Memory B cell (primary cell): ENCODE measurements at places on chromosomes 1 and 21.

DNA sequence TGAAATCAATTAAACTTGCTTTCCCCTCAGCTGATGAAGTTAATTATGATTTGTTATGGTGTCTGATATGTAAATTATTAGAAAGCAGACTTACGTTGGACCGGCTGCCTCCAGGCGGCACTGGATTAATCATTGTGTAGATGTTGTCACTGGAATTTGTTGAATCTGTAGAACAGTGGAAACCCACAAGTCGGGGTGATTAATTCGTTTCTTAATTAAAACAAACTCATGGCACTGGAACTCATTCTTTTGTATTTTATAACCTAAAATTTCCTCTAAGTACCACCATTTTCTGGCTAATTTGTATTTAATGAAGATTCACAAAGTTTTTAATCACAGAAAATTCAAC lies 39.0 kb downstream of the MRPL37 start:
- no peaks in the 10 kb centered on the region for H3K27me3 ChIP-seq
- H3K36me3 ChIP-seq = peaks cover 10% of the 10 kb centered on the region
- no peak overlapping the region for H3K27ac ChIP-seq

DNA sequence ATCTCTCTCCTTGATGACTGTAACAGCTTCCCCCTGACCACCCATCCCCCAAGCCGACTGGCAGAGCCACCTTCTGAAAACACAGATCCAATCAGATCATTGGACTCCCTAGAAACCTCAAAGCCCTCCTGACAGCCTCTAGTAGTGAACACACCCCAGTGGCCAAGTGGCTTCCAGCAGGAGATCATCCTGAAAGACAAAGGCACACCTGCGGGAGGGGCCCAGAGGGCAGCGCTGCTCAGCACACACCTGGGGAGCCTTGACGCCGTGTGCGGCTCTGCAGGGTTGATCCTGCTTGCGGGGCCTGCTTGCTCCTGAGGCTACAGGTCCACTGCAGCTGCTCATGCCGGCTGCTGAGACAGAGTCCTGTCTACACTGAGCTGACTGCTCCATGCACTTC lies 41.5 kb downstream of the SLC66A1 start:
- peaks cover 15% of the 10 kb centered on the region for H3K36me3 ChIP-seq
- no peak for DNase-seq
- H3K4me3 ChIP-seq = no peak overlapping the region
- H3K4me1 ChIP-seq = no peaks in the 10 kb centered on the region

DNA sequence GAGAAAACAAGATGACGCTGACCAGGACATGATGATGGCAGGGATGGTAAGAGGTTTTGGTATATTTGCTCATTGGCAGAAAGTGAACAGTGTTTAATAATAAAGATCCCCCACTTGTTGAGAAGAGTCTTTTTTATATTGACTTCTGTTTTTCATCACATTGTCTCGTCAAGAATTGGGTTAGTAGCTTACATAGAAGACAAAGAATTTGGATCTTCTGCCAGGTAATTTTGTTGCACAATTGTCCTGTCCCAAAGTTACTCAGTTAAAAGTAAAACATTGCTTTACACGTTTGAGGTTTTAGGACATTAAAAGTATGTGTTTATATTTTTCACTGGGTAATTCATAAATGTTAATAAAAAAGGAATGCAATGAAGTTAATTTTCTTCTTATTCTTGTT lies 48.3 kb upstream of the LAMC2 start:
- H3K36me3 ChIP-seq = peaks cover 14% of the 10 kb centered on the region
- no peaks in the 10 kb centered on the region for H3K27me3 ChIP-seq
- H3K4me3 ChIP-seq = no peak overlapping the region
- H3K27ac ChIP-seq = no peak overlapping the region
- no peaks in the 10 kb centered on the region for H3K4me1 ChIP-seq

GRCh38 chr1:55064071-55064581 lies 24.8 kb downstream of the PCSK9 start:
- H3K27ac ChIP-seq = no peak overlapping the region
- H3K4me1 ChIP-seq = peaks cover 4% of the 10 kb centered on the region
- DNase-seq = no peak
- no peak overlapping the region for H3K4me3 ChIP-seq

DNA sequence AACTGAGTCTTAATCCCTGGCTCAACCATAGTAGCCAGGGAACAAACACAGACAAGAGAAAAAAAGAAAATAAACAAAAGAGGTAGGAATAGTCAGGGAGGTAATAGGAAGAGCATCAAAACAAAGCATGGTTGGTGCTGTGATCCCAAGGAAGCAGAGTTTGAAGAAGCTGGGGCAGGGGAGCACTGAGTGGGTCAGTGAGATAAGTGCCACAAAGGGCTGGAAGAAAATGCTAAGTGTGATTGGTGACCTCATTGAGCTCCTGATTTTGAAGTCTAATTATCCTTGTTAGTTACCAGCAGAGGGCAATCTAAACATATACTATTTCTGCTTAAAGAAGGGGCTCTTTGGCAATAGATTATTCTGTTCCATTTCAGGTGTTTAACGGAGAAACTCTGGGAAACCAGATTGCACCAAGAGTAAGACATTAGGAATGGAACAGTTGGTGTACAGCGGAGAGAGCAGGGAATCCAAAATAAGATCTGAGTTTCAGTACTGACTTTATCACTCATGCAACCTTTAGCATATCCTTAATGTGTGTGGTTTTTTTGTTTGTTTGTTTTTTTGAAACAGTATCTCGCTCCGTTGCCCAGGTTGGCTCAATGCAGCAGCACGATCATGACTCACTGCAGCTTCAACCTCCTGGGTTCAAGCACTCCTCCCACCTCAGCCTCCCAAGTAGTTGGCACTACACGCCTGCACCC lies 30.7 kb upstream of the KIAA1614 start:
- no peaks in the 10 kb centered on the region for H3K4me1 ChIP-seq
- H3K27me3 ChIP-seq = no peaks in the 10 kb centered on the region
- no peak for DNase-seq

DNA sequence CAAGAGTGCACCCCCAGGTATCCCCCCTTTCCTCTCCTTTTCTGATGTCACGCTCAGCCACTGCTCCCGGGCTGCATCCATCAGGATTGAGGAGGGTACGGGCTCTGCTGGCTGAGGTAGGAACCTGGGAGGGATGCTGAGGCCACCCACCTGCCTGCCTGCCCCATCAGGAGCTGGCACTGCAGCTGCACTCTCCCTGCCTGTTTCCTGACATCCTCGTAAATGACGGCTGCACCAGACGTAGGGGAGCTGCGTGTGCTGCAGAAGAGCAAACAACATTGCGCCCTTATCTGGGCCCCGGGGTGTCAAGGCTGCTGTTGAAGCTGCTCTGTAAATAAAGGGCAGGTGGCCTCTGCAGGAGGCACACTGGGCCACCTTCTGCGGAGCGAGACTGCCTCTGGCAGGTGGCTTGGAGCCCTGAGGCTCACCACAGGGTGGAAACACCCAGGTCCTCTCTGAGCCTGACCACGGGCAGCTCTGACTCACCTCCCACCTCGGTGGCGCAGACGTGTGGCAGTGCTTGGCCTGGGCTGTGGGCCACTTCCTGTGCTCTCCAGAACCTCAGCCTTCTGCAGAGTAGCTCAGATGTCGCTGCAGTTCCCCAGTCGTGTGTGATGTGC lies 30.9 kb downstream of the SNAP47 start:
- H3K4me1 ChIP-seq = peaks cover 24% of the 10 kb centered on the region
- no peak overlapping the region for H3K4me3 ChIP-seq
- DNase-seq = no peak
- H3K27ac ChIP-seq = no peak overlapping the region
- no peaks in the 10 kb centered on the region for H3K27me3 ChIP-seq

DNA sequence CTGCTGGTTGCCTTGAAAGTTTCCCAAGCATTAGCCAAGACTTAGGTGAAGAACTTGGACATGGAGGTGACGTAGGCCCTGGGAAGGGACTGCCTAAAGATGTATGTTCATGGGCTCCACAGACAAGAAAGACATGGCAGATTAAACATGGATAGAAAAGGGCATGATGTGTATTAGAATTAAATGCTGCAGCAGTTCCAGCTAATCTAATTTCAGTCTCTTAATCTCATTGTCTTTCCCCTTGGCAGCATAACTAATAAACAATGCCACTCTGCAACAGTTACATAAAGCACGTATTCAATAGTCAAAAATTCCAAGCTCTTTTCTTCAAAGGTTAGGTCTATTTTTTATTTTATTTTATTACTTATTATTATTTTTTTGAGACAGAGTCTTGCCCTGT lies 251.6 kb downstream of the KIF26B start:
- no peaks in the 10 kb centered on the region for H3K36me3 ChIP-seq
- peaks cover 8% of the 10 kb centered on the region for H3K27me3 ChIP-seq
- no peak overlapping the region for H3K4me3 ChIP-seq
- DNase-seq = no peak
- H3K27ac ChIP-seq = no peak overlapping the region

DNA sequence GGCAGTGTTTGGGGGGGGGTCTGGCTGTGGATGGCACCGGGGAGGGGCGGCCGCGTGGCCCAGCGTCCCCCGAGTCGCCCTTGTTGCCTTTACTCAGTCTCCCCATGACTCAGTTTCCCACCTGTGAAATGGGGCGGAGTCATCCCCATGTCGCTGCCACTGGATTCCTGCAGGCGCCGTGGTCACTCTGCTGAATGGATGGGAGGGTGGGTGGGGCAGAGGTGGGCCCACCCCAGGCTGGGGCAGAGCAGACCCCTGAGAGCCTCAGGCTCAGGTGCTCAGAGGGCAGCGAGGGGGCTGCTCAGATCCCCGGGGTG lies 2.0 kb downstream of the COL6A1 start:
- no peaks in the 10 kb centered on the region for H3K36me3 ChIP-seq
- no peak for DNase-seq
- H3K27me3 ChIP-seq = peaks cover 6% of the 10 kb centered on the region
- no peak overlapping the region for H3K27ac ChIP-seq
- H3K4me1 ChIP-seq = peaks cover 6% of the 10 kb centered on the region

- no peak overlapping the region for H3K27ac ChIP-seq
- no peak overlapping the region for H3K4me3 ChIP-seq
- H3K36me3 ChIP-seq = peaks cover 10% of the 10 kb centered on the region
- peaks cover 22% of the 10 kb centered on the region for H3K4me1 ChIP-seq
- H3K27me3 ChIP-seq = no peaks in the 10 kb centered on the region
These were observed 24.1 kb downstream of the POGZ start for GRCh38 chr1:151435174-151435573.

DNA sequence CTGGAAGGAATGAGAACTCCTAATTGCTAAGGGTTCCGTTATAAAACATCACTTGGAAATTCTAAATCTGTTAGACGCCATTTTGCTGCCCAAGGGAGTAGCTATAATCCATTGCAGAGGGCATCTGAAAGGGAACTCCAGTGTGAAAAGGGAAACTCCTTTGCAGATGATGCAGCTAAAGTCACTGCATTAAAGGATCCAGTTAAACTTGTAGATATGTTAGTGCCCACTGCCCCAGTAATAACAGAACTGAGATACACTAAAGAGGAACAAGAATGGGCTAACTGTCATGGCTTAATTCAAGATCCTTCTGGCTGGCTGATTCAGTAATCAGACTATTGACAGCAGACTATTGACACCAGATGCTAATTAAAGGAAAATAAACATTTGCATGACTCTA lies 81.8 kb upstream of the KIAA0040 start:
- no peaks in the 10 kb centered on the region for H3K36me3 ChIP-seq
- no peak overlapping the region for H3K27ac ChIP-seq
- DNase-seq = no peak
- H3K4me3 ChIP-seq = no peak overlapping the region
- H3K4me1 ChIP-seq = peaks cover 4% of the 10 kb centered on the region
- no peaks in the 10 kb centered on the region for H3K27me3 ChIP-seq

DNA sequence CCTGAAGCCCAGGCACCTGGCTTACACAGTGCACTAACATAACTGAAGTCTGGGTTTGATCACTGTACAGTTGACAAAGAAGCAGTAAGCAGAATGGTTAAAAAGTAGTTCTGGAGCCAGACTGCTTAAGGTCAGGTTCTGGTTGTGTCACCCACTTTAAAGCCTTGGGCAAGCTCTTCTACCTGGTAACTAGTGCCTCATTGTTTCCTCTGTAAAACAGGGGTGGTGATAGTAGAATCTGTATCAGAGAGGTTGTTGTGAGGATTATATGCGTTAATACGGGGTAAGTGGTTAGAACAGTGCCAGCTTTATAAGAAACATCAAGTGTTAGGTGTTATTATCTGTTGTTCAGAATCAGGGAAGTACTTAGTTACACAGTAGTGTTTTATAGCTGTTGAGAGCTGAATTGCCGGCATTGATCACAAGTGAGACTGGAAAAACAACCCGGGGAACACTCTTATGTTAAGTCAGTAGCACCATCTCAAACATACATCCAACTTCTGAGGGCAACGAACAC lies 3.7 kb downstream of the BACH1 start:
- DNase-seq = no peak
- H3K4me1 ChIP-seq = peaks cover 52% of the 10 kb centered on the region
- peak overlapping the region; percentile 21 for H3K4me3 ChIP-seq

DNA sequence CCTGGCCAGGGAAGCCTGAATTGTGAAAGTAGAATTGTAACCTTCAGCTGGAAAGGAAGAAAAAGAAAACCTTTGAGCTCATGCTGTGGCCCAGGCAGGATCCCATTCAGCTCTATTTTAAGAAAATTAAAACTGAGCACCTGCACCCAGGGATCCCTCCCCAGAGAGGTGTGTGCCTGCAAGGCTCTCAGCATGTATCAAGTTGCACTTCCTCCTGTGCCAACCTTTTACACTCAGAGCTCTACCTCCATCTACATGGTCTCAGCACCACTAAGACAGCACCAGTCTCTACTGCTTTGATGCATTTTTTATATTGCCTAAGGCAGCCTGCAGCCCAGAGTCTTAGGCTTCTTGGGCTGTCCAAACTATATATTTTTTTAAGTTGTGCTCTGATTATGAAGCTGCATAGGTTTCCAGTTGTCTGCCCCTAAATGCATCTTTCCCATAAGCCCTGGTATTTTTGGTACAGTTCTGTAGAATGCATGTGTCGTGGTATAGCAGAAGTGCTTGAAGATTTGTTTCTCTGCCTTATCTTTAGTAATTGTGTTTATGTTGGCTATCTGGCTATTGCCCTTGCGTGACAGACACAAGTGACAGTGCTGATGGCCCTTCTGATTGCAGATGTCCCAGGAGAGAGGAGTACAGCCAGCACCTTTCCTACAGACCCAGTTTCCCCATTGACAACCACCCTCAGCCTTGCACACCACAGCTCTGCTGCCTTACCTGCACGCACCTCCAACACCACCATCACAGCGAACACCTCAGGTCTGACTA lies 63.1 kb downstream of the PTPRC start:
- H3K4me1 ChIP-seq = peaks cover 28% of the 10 kb centered on the region
- no peaks in the 10 kb centered on the region for H3K27me3 ChIP-seq
- no peak overlapping the region for H3K4me3 ChIP-seq
- DNase-seq = no peak

DNA sequence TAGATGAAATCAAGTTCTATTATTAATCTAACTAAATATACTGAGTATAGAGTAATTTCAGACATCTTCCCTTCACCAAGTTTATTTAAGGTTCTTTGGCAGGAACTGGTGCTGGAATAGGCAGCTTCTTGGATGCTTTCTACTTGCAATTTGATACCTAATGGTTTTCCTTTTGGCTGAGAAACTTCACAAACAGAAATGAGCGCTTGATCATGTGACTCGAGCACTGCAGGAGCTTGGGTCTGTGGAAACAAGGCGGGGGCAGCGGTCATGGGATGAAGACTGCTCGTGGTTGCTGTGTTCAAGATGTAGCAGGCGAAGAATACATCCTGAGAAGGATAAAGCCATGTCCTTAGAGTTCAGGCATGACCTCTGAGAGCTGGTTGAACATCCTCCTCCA lies 136.8 kb downstream of the PTPRC start:
- H3K4me1 ChIP-seq = no peaks in the 10 kb centered on the region
- no peak overlapping the region for H3K27ac ChIP-seq
- peaks cover 1% of the 10 kb centered on the region for H3K27me3 ChIP-seq
- no peaks in the 10 kb centered on the region for H3K36me3 ChIP-seq

- DNase-seq = no peak
- no peaks in the 10 kb centered on the region for H3K36me3 ChIP-seq
- no peak overlapping the region for H3K27ac ChIP-seq
- H3K4me3 ChIP-seq = no peak overlapping the region
- H3K27me3 ChIP-seq = no peaks in the 10 kb centered on the region
These were observed 275.5 kb upstream of the FMN2 start for GRCh38 chr1:239816081-239816782.
